Left ventricle myocardium inferior (tissue), 1 donor: ENCODE measurements at places on chromosomes 12 and 14.

GRCh38 chr12:118060301-118061010 lies 523 bp downstream of the WSB2 start:
- DNase-seq, result peak; percentile 61

DNA sequence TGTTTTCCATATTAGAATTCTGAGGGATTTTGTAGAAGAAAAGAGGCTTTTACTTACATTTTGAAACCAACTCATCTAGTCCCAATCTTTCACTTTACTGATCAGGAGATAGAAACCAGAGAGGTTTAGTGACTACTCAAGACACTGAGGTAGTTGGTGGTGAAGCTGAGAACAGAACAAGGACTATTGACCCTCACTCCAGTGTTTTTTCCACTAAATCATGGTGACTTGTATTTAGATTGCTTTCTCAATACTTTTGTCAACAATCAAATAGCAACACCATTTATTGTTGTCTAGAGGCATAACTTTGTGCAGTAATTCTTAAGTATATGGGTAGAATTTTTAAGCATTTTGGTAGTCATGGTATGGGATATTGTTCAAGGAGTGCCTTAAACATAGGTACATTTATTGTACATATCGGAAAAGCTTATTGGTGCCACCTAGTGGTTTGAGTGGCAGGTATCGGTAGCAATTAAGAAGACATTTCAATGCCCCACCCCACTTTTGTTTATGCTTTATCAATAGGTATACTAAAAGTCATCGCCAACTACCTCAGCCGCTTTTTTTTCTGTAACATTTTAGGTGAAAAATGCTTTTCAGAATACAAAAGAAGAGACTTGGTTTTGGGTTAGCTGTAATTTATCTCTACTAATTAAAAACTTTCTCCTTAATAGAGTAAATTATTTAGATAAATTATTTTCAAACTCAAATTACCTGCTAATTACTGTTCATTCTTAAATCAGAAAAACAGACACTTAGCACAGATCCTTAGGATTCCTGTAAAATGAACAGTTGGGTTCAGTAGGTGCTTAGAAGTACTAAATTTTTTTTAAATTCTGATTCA lies 47.3 kb upstream of the PAWR start:
- DNase-seq, result no peak

- DNase-seq, result no peak
Observed at GRCh38 chr14:104349950-104350349, 211.6 kb downstream of the KIF26A start.

- DNase-seq, result no peak
Observed at GRCh38 chr12:43585676-43586075, 33.7 kb upstream of the ADAMTS20 start.

DNA sequence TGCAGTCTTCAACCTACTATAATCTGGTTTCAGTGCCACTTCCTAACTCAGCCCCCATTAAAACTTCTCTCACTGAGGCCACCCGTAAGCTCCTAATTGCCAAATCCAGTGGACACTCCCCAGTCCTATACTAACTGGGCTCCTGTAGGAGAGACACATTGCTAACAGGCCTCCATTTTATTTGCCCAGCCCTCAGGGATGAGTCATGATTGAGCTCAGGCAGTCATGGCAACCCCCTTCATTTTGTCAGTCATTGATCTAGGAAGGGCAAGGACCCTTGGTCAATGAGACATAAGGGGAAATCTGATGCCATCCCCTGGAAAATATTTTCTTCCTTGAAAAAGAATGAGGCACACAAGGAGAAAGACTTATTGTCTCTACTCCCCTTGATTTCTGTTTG lies 70.1 kb upstream of the HIF1A start:
- no peak for DNase-seq

DNA sequence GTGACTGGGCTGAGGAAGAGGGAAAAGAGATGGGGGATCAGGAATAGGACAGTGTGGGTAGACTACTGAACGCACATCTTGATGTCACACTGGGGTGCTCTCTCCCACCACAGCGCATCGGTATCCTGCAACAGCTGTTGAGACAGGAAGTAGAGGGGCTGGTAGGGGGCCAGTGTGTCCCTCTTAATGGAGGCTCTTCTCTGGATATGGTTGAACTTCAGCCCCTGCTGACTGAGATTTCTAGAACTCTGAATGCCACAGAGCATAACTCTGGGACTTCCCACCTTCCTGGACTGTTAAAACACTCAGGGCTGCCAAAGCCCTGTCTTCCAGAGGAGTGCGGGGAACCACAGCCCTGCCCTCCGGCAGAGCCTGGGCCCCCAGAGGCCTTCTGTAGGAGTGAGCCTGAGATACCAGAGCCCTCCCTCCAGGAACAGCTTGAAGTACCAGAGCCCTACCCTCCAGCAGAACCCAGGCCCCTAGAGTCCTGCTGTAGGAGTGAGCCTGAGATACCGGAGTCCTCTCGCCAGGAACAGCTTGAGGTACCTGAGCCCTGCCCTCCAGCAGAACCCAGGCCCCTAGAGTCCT lies 6.9 kb downstream of the C1QL4 start:
- DNase-seq, result no peak
